ENCODE measurements at places on chromosomes 1 and 21.

DNA sequence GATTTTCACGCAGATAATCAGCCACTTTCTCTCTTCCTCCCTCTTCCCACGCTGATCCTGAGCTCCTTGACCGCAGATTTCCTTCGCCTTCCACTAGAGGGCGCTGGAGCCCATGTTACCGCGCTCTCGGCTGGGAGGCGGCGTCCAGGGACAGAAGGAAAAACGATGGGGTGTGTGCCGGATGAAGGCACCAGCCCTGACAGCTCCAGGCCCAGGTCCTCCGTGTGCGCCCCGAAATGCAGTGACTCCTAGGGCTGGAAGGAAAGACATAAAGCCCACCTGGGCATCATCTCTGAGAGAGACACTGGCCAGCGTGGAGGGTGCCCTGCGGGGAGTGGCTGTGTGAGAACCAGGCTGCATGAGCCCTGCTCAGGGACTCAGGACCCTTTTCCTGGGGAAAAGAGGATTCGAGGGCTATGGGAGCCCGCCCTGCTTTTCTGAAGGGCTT lies 44.9 kb upstream of the CYP2J2 start:
- DNase-seq = peak; percentile 88

DNA sequence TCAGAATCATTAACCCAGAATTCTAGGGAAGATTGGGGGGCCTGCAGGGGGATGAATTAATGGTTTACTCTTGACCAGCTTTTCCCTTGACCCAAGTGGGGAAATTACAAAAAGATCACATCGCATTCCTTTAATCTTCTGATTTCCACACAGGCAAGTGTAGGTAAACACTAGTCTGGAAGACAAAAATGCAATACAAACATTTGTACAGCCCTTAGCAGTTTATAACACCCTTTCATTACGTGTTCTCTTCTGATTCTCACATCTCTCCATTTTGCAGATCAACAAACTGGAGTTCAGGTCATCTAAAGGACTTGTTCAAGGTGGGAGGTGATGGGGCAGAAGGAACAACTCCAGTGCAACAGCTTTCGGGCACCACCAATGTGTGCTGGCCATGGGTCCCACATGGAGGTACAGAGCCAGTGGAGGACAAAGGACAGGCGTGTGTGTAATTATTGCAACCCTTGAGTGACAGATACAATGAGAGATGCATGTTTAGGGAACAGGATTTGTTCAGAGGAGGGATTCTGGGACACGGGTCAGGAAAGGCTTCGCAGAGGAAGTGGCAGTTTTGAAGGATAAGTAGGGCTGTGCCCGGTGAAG lies 20.4 kb downstream of the ATF3 start:
- DNase-seq = no peak

- no peak for DNase-seq
Observed at GRCh38 chr21:25331286-25331685, 276.0 kb downstream of the MRPL39 start.

- no peak for DNase-seq
Observed at GRCh38 chr1:65002156-65002507, 35.8 kb upstream of the JAK1 start.

GRCh38 chr21:23876925-23877558 lies 1730.2 kb downstream of the MRPL39 start:
- no peak for DNase-seq

DNA sequence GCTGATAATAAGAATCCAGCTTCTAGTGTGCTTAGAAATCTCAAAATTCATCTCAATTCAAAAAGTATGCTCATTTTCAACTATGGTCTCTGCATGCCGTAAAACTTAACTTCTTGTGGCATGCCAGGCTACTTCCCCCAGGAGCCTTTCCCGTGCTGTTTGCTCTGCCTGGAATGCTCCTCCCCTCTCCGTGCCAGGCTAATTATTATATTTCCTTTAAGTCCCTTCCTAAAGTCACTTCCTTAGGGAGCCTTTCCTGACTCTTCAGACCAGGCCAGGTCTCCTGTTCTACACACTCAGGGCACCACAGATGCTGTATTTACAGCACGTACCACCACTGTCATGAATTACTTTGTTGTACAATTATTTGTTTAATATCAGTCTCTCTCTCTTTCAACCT lies 67.1 kb upstream of the PPP2R5A start:
- DNase-seq = no peak

- no peak for DNase-seq
Observed at GRCh38 chr1:167095368-167095767, 1.5 kb downstream of the STYXL2 start.

- no peak for DNase-seq
Observed at GRCh38 chr1:64061430-64062104, 141.9 kb upstream of the UBE2U start.

DNA sequence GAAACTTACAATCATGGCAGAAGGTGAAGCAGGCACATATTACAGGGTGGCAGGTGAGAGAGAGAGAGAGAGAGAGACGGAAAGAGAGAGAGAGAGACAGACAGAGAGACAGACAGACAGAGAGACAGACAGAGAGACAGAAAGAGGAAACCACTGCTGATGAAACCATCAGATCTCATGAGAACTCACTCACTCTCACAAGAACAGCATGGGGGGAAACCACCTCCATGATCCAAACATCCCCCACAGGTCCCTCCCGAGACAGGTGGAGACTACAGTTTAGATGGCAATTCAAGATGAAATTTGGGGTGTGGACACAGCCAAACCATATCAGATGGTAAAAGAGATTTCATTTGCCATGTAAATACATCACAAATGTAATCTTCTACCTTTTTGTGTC lies 708.1 kb downstream of the MRPL39 start:
- no peak for DNase-seq

DNA sequence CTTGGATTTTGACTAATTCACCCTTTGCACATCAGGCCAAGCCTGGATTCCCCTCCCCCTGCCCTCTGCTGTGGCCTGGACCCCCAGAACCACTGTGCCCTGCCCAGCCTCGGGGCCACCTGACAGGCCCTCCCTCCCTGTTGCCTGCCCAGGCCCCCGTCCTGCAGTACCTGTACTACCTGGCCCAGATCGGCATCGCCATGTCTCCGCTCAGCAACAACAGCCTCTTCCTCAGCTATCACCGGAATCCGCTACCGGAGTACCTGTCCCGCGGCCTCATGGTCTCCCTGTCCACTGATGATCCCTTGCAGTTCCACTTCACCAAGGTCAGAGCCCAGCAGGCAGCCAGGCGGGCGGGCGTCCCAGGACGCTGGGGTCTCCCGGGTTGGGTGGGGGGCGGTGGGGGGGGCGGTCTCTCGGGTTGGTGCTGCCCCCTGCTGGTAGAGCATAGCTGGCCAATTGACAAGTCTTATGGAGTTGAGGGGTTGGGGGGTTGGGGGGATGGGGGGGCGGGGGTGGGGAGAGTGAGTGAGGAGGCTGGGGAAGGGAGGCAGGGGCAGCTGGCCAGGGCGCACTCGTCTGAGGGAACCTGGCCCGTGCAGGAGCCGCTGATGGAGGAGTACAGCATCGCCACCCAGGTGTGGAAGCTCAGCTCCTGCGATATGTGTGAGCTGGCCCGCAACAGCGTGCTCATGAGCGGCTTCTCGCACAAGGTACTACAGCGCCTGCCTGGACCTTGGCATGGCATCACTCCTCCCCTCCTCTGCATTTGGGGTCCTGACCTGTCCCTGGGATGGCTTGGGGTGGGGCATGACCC lies 10.7 kb downstream of the AMPD2 start:
- DNase-seq = no peak

GRCh38 chr1:100037927-100038659 lies 68.3 kb downstream of the SLC35A3 start:
- peak; percentile 89 for DNase-seq

DNA sequence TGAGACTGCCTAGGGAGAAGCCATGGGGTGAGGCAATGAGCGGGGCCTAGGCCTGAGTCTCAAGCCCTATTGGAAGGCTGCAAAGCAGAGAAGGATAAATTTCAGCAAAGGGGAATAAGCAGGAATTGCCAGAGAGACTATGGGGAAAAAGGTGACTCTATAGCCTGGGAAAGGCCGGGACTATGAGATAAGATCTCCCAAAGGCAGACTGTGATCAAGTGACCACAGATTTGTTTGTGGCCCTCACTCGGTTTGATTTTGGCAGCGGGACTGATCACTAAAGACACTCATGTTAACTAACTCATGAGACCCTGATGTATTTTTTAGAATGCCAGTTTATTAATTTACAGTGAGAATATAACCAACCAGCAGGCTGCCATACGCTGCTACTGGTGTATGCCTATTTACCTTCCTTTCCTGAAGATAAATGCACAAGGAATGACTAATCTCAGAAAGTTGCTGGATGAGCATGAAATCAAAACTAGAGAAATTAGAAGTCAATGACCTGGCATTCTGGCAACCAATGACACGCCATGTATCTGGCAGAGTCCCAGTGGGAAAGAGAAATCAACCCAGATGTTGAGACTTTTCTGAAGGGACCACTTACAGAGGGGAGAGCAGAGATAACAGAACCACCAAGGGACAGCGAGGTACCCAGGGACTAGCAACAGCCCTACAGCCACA lies 4.3 kb downstream of the HSF2BP start:
- DNase-seq = no peak

- DNase-seq = no peak
Observed at GRCh38 chr21:14982336-14982735, 82.5 kb downstream of the NRIP1 start.

- DNase-seq = no peak
Observed at GRCh38 chr1:181002582-181003172, 20.0 kb downstream of the STX6 start.

GRCh38 chr1:183879966-183880365 lies 75.0 kb downstream of the RGL1 start:
- DNase-seq = no peak

GRCh38 chr1:152917794-152918193 lies 9.4 kb downstream of the IVL start:
- DNase-seq = no peak

GRCh38 chr1:213104604-213105003 lies 53.6 kb downstream of the RPS6KC1 start:
- DNase-seq = no peak

DNA sequence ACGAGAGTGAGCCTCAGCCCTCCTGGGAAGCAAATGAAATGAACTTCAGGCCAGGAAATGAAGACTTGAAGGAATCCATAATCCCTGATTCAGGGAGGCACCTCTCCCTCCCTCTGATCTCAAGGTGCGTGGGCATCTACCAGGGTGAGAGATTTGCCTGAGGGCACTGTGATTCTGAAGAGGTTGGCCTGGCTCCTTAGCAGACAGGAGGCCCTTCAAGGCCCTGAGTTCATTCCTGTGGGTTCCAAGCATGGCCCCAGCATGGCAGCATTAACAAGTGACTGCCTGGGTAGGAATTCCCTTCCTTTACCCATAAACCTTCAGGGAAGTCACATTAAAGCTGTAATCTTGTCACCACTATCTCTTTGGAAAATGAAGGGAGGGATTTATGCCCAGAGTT lies 29.8 kb upstream of the IFNGR2 start:
- no peak for DNase-seq

DNA sequence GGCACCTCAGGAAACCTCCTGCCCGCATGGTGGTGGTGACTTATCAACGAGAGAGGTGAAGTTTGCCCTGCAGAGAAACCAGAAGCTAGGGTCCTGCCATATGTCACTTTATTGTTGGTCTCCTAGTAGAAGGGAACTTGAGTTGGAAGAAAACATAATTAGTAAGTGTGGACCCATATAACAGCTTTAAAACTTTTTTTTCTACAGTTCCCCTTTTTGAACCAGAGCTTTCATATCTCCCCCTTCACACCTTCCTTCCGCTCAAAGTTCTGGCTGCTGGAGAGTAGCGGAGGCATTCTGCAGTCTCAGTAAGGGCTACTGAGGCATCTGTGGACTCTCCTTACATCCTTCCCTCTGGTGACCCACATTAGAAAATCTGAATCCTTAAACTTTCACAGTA lies 48.9 kb downstream of the PHC2 start:
- no peak for DNase-seq

- DNase-seq = no peak
Observed at GRCh38 chr1:183597656-183598347, 7.5 kb upstream of the NCF2 start.

DNA sequence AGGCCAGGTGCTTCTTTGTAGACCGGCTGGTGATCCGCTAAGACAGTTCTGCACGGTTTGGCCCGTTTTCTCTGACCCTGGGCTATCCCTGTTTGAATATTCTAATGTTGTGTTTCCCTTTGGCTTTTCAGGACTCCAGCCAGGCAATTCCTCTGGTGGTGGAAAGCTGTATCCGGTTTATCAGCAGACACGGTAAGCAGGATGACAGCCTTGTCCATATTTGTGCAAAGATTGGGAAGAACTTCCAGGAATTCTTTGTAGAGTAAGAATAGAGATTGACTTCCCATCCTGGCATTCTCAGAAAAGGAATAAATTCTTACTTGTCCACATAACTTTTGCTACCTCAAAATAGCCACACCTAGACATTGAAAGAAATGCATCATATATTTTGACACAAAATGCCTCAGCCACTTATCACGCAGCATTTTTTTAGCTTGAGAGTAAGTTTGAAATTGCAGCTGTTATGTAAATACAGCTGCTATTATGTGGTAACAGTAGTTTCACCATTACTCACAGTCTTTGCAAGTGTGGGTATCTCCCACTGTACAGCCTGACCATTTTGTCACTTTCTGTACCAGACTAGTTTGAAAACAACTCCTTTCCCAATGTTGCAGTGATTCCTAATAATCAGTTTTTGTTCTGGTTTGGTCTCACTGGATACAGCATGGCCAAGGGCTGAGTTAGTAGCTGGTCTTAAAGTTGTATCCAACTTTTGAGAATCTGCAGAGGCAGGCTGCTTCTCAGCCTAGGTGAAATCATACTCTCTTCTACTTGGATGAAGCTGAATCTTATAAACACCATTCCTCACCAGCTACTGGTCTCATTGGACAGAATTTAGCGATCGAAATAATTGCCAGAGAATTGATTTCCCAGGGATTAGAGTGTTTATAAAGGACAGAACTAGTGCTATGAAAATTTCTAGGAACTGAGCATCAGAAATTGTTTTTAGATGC lies 40.0 kb upstream of the IKBKE start:
- no peak for DNase-seq

DNA sequence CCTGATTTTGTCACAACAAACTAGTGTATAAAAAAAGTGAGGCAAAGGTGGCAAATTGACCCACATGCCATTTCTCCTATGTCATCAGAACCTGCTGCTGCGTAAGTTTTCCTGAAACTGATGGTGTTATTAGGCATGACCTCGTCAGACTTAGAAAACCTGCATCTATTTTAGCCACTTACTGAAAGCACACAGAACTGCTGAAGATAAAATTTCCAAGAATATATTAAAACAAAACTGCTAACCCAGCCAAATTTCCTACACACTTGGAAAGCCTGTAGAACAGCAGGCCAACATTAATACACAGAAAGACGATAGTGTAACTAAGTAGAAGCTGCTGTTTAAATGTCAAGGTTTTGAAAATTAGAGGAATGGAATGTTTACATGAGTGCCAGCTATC lies 674.5 kb upstream of the CXADR start:
- DNase-seq = no peak

GRCh38 chr1:8937701-8938100 lies 8.0 kb upstream of the CA6 start:
- DNase-seq = no peak

GRCh38 chr1:171898941-171899340 lies 57.6 kb downstream of the DNM3 start:
- DNase-seq = peak; percentile 44

- DNase-seq = no peak
Observed at GRCh38 chr1:29255134-29255666, 18.9 kb downstream of the PTPRU start.
